ENCODE measurements at places on chromosomes 1 and 21.

- DNase-seq = no peak
Measured at GRCh38 chr1:33792216-33792615, 71.7 kb upstream of the HMGB4 start.

- DNase-seq = no peak
Measured at GRCh38 chr1:223714421-223714724, 2.0 kb downstream of the CAPN2 start.

GRCh38 chr1:41462680-41463004 lies 21.8 kb downstream of the EDN2 start:
- DNase-seq = no peak

GRCh38 chr1:115440733-115441132 lies 102.7 kb upstream of the NGF start:
- no peak for DNase-seq

GRCh38 chr1:87940421-87940820 lies 611.7 kb downstream of the LMO4 start:
- no peak for DNase-seq

DNA sequence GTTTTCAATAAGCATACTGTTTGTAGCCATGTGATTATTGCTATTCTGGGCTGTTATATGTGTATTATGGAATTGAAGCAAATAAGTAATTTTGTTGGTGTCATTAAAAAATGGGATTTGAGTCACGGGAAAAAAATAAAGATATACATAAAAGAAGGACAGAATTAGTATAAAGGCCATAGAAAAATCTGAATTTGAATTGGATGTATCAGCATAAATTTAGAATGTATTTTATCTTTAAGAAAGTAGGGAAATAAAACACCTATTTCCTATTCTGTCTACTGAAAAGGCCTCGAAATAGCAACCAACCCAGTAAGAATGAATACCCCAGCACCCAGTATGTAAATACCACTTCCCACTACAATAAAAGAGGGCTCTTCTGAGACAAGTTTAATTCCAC lies 185.9 kb downstream of the SLC45A1 start:
- DNase-seq = no peak

- no peak for DNase-seq
Measured at GRCh38 chr21:38756746-38757145, 49.0 kb upstream of the ETS2 start.

DNA sequence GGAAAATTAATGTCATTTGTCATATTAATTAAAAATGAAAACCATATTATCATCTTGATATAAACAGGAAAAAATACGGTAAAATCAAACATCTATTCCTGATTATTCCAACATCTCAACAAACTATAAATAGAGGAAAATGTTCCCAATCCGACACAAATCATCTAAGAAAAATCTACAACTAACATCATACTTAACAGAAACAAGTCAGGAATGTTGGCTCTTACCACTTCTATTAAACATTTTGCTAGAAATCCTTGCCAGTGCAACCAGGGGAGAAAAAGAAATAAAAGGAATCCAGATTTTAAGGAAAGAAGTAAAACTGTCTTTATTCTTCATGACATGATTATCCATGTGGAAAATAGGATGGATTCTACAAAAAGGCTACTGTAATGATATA lies 77.0 kb upstream of the IRF2BP2 start:
- DNase-seq = no peak

- DNase-seq = no peak
Measured at GRCh38 chr1:155077346-155077745, 1.3 kb upstream of the EFNA3 start.

DNA sequence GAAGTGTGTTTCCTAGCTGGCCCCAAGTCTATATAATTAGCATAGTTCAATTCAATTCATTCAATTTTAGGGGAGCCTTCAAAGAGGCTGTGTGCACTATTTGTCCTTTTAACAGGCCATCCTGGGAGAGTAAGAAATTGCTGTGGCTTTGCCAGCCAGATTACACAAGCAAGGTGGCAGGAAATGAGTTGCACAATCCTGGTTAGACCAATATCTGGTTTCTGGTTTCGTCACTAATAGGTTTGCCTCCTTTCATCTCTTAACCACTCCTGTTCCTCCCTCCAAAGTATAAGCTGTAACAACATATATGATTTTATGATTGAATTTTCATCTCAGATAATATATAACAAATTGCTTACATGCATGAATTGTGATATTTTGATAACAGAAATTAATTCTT lies 84.1 kb upstream of the NEGR1 start:
- no peak for DNase-seq

DNA sequence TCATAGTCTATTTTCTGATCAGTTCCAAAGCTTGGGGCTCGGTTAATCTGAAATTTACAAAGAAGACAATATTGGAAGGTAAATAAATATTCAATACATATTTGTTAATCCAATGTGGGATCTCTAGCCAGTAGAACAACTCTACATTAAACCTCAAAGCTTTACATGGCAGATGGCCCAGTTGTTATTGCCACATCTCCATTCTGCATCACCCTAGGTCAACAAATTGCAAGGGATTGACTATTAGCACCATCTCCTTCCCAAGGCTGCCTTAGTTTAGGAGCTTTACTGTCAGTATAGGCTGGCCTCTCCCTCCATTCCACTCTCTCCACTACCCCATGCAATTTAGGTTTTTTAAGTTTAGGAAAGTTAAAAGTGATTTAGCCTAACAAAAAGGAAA lies 69.7 kb downstream of the TTLL7 start:
- DNase-seq = no peak

GRCh38 chr1:100039591-100039990 lies 69.8 kb downstream of the SLC35A3 start:
- no peak for DNase-seq

DNA sequence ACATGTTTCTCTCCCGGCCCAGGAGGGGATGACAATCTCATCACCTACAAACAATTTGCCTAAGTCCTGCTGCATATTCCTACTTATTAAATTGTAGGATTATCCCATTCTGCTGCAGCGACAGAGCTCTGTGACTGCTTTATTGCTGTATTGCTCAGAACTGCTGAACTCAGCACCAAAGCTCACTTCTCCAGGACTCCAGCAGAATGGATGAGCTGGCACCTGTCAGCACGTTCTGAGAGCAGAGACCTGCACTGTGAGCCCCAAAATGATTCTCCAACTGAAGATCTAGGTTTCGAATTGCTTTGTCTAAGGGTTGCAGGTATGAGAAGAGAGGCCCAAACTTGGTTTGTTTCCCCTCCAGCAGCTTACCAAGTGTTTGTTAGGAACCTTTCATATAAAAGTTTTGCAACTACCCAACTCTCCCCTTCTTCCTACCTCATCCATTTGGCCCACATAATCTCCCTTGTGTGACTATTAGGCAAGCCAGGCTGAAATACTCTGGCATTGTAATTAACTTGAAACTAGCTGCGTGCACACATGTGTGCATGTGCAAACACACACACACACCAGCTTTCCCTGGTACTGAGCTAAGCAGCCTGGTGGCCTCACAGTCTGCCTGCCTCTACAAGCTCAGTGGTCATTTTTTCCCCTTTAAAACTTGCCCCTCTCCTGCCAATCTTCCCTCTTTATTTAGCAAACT lies 161.4 kb upstream of the CAMK1G start:
- no peak for DNase-seq

- no peak for DNase-seq
Measured at GRCh38 chr1:2955652-2956051, 65.6 kb upstream of the ACTRT2 start.

DNA sequence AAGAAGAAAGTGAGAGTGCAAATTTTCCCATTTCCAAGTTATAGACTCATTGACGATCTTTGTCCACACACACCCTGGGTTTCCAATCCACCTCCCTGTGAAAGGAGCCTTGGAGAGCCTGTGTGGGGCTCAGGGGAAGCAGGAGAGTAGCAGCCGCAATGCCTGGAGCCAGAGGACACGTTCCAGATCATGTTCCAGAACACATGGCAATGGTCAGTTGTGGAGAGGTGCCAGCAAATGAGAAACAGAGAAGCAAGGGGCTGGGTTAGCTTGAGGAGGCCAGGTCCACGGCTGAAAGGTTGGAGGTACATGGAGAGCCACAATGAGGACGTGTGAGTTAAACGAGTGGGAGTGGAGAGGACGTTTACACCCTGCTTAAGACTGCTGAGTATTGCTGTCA lies 33.0 kb upstream of the SIPA1L2 start:
- no peak for DNase-seq

DNA sequence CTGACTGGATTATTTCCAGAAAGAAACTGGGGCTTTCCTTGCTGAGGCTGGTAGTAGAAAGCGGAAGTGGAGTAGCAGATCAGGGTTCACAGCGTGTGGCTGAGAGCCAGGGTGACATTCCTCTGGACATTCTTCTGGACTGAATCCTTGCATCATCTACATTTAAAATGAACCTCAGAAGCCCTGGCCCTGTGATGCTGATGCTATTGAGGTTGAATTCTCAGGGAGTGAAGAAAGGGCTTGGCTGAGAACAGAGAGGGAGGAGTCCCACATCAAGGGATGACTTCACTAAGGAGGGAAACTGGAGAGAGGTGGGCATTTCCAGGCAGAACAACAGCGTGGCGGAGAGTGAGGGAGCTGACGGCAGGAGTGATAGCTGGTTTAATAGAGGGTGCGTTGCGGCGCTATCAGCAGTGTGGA lies 102.3 kb upstream of the LMO4 start:
- no peak for DNase-seq

DNA sequence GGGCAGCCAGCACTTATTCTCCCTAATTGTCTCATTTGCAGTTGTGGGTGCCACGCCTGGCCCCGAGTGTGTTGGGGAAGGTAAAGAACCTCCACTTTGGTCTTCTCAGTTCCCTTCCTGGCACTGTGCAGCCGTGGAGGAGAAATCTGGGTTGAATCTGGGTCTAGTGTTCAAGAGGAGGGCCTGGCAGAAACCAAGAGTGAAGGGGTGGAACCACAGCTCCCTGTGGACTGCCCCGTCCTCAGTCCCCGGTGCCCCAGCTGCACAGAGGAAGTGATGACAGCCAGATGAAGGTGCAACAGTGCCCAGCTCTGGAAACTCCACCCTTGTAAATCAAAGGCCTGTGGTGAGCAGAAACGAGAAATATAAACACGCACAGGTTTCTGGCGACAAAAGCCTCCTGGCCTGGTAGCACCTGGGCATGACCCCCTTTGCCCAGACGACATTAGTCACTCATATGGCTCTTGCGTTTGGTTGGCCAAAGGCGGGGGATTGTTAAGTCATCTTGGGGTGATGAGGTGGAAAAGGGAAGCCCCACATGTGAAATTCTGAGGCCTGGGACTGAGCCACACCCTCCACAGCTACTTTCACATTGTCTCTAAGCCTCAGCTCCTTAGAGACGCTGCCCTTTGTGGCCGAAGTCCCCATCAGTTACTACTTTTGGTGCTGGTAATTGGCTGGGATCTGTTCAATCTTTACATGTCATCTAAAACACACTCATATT lies 4.2 kb upstream of the ECE1 start:
- peak; percentile 91 for DNase-seq

GRCh38 chr1:24513706-24514105 lies 11.1 kb downstream of the RCAN3 start:
- DNase-seq = no peak

GRCh38 chr1:36836196-36836883 lies 198.0 kb downstream of the GRIK3 start:
- no peak for DNase-seq

DNA sequence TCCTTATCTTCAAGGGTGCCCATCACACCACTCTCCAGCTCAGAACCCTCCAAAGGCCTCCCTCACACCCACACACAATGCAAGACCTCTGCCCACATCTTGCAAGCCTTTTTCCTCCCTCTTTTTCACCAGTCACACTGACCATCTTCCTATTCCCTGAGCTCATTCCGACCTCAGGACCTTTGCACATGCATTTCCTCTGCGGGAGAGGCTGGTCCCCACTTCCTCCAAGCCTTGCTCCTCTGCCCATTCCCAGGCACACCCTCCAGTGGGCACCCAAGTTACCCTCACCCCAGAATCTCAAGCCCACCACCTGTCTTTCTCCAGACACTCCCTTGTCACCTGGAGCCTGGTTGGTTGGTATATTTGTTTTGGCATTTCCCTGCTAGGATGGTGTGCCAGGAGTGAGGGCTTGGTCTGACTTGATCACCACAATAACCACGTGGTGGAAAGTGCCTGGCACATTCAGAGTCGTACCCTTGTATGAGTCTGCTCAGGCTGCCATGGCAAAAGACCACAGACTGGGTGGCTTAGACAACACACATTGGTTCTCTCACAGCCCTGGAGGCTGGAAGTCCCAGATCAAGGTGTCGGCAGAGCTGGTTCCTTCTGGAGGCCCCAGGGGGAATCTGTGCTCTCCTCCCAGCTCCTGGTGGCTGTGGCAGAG lies 13.2 kb downstream of the MX2 start:
- no peak for DNase-seq

GRCh38 chr1:242245255-242245654 lies 246.4 kb upstream of the MAP1LC3C start:
- no peak for DNase-seq

DNA sequence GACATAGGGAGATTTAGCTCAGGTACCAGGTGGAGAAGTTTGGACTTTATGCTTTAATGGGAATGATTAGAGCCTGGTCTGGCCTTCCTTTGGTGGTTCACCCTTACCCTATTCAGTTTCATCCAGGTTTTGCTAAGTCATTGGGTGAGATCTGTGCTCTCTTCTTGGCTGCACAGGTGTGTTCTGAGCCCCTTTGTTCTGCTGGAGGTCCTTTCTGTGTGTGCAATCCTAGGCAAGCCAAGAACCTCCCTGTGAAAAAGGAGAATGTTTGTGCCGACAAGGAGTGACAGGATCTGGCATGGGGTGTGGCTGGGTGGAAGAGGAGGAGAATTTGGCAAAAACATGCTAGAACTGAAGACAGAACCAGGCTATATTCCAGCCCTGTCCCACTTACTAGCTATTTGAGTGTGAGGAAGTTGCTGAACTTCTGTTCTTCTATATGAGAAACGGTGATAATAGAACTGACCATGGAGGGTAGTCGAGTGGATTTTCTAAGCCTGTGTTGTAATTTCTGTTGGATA lies 4.6 kb downstream of the GSTM5 start:
- no peak for DNase-seq

GRCh38 chr1:5220821-5221220 lies 566.4 kb downstream of the AJAP1 start:
- no peak for DNase-seq

DNA sequence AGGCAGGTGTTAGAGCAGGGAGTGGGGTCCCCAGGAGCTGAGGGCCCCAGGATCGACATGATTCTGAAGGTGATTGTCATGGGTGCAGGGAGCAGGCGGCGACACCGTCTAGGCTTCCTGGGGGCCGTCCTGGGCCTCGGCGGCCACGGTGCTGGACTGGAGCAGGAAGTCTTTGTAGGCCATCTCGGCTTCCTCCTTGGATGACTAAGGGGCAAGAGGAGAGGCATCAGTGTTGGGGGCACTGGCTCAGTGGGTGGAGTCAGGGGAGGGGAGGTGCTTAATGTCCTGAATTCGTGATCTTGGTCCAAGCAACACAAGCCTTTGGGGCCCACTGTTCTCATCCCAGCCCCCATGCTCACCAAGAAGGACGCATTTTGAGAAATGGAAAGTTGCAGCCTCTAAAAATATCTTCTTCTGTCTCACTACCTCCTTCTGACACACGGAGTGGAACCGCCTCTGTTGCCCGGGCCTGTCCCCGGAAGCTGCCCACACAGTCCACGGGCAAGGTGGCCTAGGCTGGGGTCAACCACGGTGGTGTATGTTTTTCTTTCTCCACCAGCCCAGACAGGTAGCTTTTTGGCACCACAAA lies 8.6 kb upstream of the FCMR start:
- DNase-seq = no peak

GRCh38 chr1:1357871-1358432 lies 403 bp downstream of the MXRA8 start:
- DNase-seq = no peak
